ENCODE measurements at places on chromosomes 16 and 17. TPM values are rescaled to one million over a fixed set of nuclear protein-coding genes. Genes with fewer than 3 reads are reported as not detected.

GRCh38 chr16:72952811-72953271, 95.1 kb downstream of the ZFHX3 start:
- DNase-seq, result no peak

- DNase-seq, result no peak
Measured at GRCh38 chr17:41492771-41493170, 3.1 kb upstream of the KRT36 start.

DNA sequence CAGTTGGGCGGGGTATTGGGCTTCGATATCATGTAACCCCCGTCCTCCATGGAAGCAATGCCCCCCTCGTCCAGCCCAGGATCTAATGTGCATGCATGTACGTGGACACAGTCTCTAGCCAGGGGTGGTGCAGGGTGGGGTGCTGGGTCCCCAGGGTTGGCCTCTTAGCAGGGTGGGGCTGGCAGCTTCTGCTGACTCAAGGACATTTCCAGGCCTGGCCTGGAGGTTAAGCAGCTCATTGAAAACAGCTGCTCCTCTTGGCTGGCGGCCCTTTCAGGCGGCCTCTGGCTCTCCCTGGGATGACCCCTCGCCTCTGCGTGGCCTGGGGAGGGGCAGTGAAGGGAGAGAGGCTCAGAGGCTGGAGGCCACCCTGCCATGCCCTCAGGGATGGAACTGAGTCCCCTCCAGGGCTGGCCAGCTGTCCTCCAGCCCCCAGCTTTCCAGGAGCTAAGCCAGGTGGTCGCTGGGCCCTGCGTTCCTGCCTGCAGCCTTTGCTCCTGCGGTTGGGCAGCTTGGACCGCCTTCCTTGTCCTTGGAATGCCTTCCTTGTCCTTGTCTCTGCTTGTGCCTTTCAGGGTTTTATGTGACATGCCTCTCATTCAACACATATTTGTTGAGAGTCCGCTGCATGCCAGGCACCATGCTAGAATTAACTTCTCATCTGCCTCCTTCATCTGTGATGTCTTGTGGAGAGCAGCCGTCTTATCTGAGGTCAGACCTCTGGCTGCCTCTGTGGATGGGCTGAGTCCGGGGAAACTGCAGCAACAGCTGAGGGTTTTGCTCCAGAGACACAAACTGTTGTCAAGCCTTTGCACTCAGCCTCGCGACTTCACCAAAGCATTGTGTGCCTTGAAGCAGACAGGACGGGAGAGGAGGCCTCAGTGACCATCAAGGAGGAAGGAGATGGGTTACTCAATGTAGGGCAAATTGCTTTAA, 26.6 kb downstream of the MRC2 start:
- DNase-seq, result no peak

GRCh38 chr16:8670014-8670560, 4.3 kb upstream of the ABAT start:
- DNase-seq, result no peak

GRCh38 chr17:63984236-63984635, 11.5 kb upstream of the SCN4A start:
- no peak for DNase-seq

MPV17L gene
- total RNA-seq, result 0.07 TPM

DNA sequence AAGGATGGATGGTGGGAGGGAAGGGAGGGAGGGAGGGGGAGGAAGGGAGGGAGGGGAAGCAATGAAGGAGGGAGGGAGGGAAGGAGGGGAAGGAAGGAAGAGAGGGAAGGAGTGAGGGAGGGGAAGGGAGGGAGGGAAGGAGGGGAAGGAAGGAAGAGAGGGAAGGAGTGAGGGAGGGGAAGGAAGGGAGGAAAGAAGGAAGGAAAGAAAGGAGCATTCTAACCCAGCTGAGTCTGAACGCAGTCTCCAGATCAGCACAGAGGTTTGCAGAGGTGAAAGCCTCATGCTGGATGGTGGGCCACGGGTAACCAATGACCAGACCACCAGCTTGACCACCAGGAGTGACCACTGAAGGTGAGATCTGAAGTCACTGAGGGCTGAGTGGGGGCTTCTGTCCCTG, 18.6 kb downstream of the CCL17 start:
- DNase-seq, result no peak

PLA2G10 gene
- not detected for total RNA-seq

DNA sequence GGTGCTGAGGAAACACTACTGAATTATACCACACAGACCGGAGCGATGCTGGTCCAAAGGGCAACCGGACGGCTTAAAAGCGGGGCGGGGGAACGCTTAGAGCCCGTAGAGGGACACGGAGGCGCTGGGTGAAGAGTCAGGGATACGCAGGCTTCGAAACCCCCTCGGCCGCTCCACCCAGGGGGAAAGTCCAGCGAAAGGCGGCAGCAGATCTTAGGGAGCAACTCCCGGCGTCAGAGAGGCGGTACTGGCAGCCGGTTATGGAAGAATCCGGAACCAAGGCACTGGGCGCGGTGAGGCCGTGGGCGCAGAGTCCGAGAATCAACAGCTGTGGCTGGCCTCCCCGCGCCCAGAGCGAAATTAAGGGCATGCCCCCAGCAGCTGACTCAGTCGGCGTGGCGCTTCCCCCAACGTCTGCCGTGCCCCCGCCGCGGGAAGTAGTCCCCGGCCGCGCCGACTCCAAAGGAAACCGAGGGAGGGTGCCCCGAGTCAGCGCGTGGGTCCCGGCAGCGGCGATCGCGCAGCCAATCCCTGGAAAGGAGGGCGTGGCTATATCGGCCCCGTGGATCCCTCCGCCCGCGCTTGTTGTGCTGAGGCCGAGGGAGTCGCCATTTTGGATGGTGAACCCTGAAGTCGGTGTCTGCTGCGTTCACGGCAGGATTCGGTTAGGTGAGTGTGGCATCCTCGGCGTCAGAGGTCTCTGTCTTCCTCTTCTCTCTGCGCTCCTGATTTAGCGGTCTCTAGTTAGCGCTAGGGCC, at the start of gene IST1:
Gene IST1 (plus strand): TSS at position 611 of the 758 bp plus-strand sequence. CDS start 20,110 bp downstream, outside the sequence.
- DNase-seq, result peak; percentile 99

DNA sequence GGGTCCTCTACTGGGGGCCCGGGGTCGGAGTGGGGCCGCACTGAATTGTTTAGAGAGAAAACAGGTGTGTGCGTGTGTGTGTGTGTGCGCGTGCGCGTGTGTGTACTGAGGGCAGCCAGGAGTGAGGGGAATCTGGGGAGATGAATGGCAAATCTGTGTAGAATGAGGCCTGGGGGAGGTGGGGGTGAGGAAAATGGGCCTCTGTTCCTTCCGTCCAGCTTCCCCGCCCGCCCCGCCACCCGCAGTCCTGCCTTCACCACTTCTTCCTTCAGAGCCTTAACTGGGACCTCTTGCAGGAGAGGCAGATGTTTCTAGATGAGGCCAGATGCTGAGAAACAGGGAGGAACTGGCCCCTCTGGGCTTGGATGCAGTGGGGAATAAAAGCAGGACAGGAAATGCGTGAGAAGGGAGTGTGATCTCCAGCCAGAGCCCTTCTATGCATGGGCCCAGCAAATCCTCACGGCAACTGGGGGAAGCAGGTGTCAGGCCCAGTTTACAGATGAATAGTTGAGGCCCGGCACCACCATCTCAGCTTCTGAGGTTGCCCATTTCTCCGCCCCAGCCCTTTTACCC, 29.7 kb upstream of the NGFR start:
- no peak for DNase-seq

DNA sequence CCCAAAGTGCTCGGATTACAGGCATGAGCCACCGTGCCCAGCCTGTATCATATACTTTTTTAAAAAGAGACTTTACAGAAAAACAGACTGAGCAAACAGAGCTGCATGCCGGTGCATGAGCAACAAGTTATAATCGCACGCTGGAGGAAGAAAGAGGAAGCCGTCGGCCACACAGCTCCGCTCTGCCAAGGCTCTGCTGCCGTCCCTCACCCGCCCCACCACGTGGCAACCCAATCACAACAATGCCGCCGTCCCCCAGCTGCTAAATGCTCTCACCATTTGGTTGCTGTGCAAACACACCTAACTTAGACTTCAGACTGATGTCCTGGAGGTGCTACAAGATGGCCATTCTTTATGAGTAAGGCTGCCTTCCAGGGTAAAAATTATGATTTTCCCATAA, 83.5 kb downstream of the ADCY9 start:
- peak; percentile 46 for DNase-seq

- no peak for DNase-seq
Measured at GRCh38 chr17:19670908-19671307, 22.4 kb downstream of the ALDH3A2 start.

DNA sequence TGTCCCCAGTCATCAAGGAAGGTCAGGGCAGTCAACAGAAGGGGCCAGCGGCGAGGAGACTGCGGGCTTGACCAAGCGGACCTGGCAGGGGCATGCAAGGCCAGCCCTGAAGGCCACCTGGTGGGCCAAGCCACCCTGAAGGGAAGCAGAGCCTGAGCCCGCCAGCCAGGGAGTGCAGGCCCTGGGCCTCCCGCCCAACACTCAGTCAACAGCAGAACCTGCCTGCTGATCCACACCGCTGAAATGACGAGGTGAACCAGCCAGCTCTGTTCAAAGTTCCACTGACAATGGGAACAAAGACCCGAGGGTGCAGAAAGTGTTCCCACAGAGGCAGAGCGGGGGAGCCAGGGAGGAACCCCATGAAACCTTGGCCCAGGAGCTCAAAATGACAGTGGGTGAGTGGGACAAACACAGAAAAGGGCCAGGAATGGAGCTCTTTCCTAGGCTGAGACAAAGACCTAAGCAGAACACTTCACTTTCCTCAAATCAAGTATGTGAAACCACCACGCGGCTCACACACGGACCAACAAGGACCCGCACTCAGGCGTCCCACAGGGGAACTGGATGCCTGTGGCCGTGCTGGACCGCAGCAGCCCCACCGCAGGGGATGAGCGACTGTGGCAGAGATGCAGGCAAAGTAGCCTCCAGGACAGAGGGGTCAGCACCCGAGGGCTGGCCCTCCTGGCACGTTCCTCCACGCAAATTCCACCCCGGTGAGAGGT, 12.0 kb downstream of the AXIN1 start:
- DNase-seq, result no peak

DNA sequence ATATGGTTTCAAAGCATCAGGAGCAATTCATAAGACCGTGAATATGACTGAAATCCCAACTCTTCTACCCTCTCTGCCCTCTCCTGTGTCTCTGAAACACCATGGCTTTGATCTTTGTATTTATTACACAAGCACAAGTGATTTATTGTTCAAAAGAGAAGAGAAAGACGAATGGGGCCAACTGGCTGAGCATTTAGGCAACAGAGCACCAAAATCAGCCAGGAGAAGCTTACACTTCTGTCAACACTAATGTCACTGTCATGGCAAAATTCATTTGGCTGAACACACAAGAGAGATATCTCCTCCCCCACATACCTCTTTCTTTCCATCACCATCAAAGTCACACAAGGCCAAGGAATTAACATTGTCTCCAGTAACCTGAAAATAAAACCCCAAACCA, 9.3 kb downstream of the BBS2 start:
- DNase-seq, result no peak

DNA sequence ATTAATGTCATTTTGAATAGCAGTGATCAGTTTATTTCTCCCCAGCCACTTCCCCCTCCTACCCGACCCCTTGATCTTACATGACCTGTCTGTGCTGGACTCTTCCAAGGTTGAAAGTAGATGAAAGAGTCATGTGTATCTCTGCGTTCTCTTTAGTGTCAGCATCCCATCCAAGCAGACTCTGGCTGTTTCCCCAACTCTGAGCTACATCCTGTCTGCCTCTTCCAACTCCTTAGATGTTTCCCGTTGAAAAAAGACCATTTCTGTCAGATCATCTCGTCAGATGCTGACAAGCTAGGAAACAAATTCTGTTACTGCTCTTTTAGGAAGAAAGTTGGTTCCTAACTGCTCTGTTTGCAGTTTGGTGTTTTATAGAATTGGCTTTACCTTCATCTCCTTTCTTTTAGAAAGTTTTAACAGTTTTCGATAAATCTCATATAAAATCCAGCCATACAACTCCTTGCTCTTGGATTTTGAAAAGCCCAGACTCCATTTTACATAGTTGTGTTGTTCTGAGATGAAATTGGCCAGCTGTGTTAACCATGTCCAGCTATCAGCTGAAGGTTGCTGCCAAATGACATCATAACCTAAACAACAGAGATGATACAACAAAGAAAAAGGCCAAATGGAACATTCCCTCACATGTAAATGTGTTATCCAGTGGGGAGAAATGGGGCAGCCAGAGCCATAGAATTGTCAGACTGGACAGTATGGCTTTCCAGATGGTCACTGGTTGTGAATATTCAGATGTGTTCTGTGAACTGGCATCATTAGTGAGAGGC, 43.5 kb downstream of the CYB561 start:
- no peak for DNase-seq

SYNGR3 gene
- 10.3 TPM for total RNA-seq

All from natural killer cell (primary cell).